ENCODE measurements at places on chromosomes 3 and 15.

GRCh38 chr3:7754653-7755441 lies 746.8 kb upstream of the LMCD1 start:
- DNase-seq = no peak

GRCh38 chr3:11434017-11434526 lies 161.9 kb downstream of the ATG7 start:
- DNase-seq = no peak

GRCh38 chr3:127015282-127016042 lies 32.5 kb downstream of the PLXNA1 start:
- DNase-seq = no peak

DNA sequence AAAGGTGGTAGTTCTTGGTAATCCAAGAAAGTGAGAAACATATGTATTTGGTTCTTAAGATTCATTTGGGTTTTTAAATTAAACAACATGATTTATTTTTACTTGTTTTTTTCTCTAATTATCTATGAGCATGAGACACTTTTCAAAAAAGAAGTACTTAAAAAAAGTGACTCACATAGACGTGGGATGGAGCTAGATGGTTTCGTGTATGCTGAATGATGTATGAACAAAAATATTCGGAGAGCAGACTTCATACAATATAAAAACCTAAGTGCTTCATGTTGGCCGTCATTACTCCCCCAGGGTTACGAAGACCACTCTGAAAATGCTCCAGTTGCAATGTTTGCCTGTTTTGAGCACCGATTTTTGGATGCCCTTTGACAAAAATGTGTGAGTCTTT lies 90.9 kb downstream of the RORA start:
- no peak for DNase-seq

DNA sequence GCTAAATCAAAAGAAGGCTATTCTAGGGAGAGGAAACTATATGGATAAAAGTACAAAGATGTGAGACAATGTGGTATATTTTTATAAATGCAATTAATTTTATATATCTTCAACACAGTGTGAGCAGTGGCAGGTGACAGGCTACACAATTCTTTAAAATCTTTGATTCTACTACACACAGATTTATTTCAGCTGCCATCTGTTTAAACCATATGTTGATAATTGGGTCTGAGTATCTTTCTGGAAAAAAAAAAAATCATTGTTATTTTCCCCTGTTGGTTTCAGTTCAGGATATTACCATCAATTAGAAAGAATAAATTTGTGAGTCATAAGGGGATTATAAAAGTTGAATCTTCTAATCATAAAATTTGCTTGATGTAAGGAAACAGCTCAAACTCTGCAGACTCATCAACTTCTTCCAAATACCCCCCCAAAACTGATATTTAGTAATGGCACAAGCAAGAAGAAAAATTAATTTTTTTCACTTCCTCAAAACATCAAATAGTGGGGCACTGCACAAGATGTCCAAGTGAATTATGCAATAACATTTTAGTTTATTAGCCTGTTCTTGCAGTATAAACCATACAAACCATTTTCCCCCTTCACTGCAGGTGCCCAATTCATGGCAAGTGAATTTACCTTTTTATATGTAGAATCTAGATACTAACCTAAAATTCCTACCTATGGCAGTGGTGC lies 12.0 kb downstream of the PIERCE2 start:
- no peak for DNase-seq

- DNase-seq = no peak
These were observed 446.0 kb downstream of the FGF12 start for GRCh38 chr3:192281207-192281880.

GRCh38 chr3:134446800-134447199 lies 39.0 kb downstream of the ANAPC13 start:
- DNase-seq = no peak
